ENCODE measurements at places on chromosomes 5 and 9. TPM values are rescaled to one million over a fixed set of nuclear protein-coding genes. Genes with fewer than 3 reads are reported as not detected.

- no peak for DNase-seq
- peaks cover 27% of the 10 kb centered on the region for H3K36me3 ChIP-seq
Measured at GRCh38 chr5:169933616-169934015, 46.7 kb downstream of the INSYN2B start.

Gene ESM1
- total RNA-seq: not detected

DNA sequence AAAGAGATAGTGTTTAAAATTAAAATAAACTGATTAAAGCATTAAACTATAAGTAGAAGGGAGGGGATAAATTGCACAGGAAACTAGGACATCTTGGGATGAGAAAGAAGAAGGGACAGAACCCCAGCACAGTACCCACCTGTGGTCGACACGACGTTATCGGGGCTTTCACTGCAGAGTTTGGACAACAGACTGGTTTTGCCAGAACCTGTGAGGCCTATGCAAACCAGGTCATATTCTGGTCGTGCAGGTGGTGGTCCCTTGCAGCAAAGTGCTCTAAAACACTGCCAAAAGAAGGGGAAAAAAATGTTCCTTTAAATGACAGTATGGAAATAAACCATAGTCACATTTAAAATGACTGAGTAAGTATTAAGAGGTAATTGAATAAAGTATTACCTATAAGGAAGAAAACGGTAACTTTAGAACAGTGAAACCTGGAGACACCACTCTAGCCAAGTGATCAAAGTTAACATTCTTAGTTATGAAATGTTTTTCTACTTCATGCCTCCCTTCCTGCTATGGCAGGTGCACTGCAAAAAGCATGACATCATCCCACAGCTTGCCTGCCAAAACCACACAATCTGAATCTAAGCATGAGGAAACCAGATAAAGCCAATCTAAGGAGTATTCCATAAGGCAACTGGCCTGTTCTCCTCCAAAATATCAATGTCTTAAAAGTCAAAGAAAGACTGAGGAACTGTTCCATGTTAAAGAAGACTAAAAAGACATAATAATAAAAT is 138.6 kb downstream of the ARL15 start:
- peaks cover 52% of the 10 kb centered on the region for H3K36me3 ChIP-seq
- no peaks in the 10 kb centered on the region for H3K27me3 ChIP-seq
- H3K27ac ChIP-seq: no peak overlapping the region
- no peak for DNase-seq
- H3K4me1 ChIP-seq: no peaks in the 10 kb centered on the region

DNA sequence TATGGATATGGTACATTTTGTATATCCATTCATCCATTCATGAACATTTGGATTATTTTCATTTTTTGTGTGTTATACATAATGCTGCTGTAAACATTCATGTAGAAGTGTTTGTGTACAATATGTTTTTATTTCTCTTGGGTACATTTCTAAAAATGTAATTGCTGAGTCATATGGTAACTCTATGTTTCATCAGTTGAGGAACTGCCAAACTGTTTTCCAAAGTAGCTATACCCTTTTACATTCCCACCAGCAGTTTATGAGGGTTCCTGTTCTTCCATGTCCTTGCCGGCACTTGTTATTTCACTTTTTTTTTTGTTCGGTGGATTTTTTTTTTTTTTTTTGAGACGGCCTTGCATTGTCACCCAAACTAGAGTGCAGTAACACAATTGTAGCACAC is 54.0 kb upstream of the MCCC2 start:
- peaks cover 10% of the 10 kb centered on the region for H3K4me1 ChIP-seq
- H3K4me3 ChIP-seq: no peak overlapping the region
- no peak for DNase-seq
- H3K27me3 ChIP-seq: no peaks in the 10 kb centered on the region

GRCh38 chr5:176296-176823 is 14.9 kb upstream of the LRRC14B start:
- peaks cover 4% of the 10 kb centered on the region for H3K27me3 ChIP-seq
- no peaks in the 10 kb centered on the region for H3K36me3 ChIP-seq
- H3K4me1 ChIP-seq: no peaks in the 10 kb centered on the region
- DNase-seq: no peak

DNA sequence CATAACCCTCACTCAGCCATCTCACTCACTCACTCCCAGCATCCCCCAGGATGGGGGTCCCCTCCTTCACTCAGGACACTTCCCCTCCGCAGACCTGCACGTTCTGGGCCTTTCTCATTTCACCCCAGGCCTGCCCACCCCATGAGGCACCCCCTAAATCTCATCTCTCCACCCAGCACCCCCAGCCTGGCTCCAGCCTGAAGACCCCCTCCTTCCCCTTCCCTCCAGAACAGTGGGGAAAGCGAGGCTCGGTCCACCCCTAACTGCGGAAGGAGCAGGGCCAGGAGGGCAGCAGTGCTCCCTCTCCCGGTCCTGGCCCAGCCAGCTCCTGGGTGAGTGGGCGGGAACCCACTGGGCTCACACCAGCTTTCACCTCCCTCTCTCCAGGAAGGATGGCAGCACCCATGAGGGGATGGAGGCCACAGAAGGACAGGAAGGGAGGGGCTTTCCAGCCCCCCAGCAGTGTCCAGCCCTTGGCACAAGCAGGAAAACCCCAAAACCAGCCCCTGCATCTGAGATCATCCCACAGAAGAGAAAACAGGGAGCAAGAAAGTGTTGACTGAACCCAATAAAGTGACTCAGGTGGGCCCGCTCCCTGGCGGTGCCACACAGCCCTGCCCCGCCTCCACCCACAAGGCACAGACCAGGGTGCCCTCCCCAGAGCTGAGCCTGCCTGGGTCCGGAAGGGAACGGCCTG is 55.0 kb downstream of the LRSAM1 start:
- H3K27ac ChIP-seq: no peak overlapping the region
- no peaks in the 10 kb centered on the region for H3K36me3 ChIP-seq
- no peak overlapping the region for H3K4me3 ChIP-seq
- no peak for DNase-seq
- no peaks in the 10 kb centered on the region for H3K27me3 ChIP-seq
- no peaks in the 10 kb centered on the region for H3K4me1 ChIP-seq

All from activated CD4-positive, alpha-beta T cell treated with anti-CD3 and anti-CD28 coated beads for 36 hours (primary cell).